GM04504 (cell line): ENCODE measurements at places on chromosomes 7 and 10.

DNA sequence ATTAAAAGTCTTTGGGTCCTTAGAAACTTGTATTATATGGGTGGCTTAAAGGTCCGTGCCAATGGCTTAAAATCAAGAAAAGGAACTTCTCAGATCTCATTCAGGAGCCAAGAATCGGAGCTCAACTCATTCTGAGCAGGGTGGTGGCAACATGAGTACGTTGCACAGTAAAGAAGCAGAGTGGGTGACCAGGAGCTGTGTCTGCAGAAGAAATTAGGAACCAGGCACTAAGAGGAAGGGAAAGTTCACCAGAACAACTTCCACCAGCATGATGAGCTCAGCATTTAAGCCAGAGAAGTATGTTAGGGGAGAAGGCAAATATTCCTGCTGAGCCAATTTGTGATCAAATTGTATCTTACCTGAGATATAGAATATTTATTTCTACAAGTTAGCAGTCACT is 236.0 kb upstream of the NRP1 start:
- no peak for DNase-seq

DNA sequence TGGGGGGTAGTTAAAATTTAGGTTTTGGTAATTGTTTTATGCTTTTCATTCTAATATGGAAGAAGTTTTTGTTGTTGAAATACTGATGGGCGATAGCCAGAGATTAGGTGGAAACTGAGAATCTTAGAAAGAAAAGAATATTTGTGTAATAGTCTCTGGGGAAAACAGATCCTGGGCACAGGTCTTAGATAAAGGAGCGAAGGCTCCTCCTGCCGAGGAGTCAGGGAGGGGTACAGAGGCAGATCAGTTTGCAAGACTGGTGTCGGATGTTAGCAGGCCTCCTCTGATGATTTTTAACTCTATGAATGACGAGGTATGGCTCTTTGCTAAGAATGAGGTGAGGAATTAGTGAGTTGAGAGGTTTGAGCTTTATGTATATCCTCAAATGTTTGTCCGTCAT is 339.7 kb downstream of the HGF start:
- DNase-seq = no peak

- DNase-seq = no peak
Observed at GRCh38 chr7:100859856-100860255, 7.3 kb upstream of the TRIP6 start.

DNA sequence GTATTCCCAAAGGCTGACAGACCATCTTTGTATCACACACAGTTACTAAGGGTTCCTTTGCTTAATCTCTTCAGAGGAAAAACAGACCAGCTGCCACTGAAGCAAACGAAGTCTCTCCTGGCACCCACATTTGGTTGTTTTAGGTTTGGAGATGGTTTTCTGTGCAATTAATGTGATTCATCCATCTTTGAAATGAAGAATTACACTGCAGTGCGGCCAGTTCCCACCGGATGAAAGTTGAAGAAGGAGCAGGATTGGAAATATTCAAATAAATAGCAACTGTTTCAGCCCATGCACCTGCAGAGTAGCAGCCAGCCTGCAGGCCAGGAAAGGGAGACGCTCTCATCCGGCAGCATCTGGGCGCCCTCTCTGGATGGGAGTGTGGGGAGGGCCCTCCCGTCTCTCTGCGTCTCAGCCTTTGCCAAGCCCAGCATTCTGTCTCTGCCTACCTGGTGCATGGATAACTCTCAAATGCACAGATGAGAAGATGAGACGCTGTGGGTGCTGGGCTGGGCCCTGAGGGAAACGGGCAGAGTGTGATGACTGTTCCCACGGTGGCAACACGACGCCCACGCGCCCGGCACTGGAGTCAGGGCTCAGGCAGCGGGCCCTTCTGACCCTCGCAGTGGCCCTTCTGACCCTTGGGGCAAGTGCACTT is 214.0 kb downstream of the PTPRN2 start:
- no peak for DNase-seq

DNA sequence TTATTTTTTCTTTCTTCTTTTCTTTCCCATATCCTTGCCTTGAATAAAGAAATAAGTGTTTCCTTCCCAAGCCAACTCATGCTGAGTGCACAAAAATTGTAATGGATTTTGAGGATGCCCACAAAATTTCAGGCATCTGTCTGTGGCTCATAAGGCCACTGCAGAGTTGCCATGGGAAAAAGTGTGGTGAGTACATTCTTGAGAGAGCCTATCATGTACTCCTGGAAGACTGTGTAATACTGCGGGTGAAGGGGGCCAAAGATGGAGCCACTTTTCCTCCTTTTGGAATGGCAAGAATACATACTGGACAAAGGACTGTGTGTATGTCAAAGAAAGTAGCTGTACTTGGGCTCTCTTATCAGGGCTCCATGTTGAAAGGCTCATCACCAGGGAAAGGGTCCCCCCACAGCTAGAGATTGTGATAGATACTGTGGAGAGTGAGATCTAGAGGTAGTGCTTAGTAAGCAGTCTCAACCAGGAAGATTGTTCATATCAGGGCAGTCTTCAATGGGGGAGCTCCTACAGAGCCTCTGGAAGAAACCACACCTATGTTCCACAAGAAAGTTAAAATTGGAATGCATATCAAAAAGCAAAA is 341.6 kb upstream of the KCND2 start:
- no peak for DNase-seq

GRCh38 chr10:71243756-71244395 is 31.5 kb downstream of the UNC5B start:
- DNase-seq = no peak
